Bladder microvascular endothelial cell (primary cell): ENCODE measurements at places on chromosomes 12 and 14. TPM values are rescaled to one million over a fixed set of nuclear protein-coding genes. Genes with fewer than 3 reads are reported as not detected.

Gene HEATR5A
- 20.2 and 50.3 TPM in 2 replicates for total RNA-seq

Gene CRIP2
- 195 and 200 TPM in 2 replicates for total RNA-seq

Gene NANOG
- total RNA-seq, result not detected in 2 replicates

Gene LRFN5
- under 0.01 and 0.13 TPM in 2 replicates for total RNA-seq

Gene CNTN1
- total RNA-seq, result not detected in 2 replicates

Gene SMCO3
- total RNA-seq, result under 0.01 and 1.1 TPM in 2 replicates

Gene TEAD4
- 17.6 and 19.3 TPM in 2 replicates for total RNA-seq

Gene PRDM4
- 12.3 and 23.8 TPM in 2 replicates for total RNA-seq

Gene FOXN4
- total RNA-seq, result not detected in 2 replicates

Gene IAPP
- not detected in 2 replicates for total RNA-seq

Gene TTC9
- under 0.01 and 0.06 TPM in 2 replicates for total RNA-seq

Gene PMCH
- total RNA-seq, result not detected in 2 replicates

Gene KIF21A
- total RNA-seq, result 3.2 and 26.4 TPM in 2 replicates

Gene RGS6
- total RNA-seq, result not detected in 2 replicates

Gene RARG
- 8.9 and 16.0 TPM in 2 replicates for total RNA-seq

Gene KRT85
- not detected in 2 replicates for total RNA-seq

Gene RBP5
- total RNA-seq, result 0.32 and 0.38 TPM in 2 replicates

Gene DHRS2
- total RNA-seq, result 0.13 and 0.16 TPM in 2 replicates

Gene IRAK4
- 11.7 and 20.9 TPM in 2 replicates for total RNA-seq

Gene IGFBP6
- 7.0 and 44.7 TPM in 2 replicates for total RNA-seq

Gene FAM181A
- not detected in 2 replicates for total RNA-seq

Gene CCDC184
- 0.06 TPM in 1 of 2 replicates, not detected in the other for total RNA-seq
